Natural killer cell (primary cell): ENCODE measurements at places on chromosomes 6 and 20. TPM values are rescaled to one million over a fixed set of nuclear protein-coding genes. Genes with fewer than 3 reads are reported as not detected.

FRMD1 gene
- total RNA-seq, result not detected

NR2E1 gene
- total RNA-seq, result not detected

NTSR1 gene
- total RNA-seq, result not detected

MYL9 gene
- 2.7 TPM for total RNA-seq

DNA sequence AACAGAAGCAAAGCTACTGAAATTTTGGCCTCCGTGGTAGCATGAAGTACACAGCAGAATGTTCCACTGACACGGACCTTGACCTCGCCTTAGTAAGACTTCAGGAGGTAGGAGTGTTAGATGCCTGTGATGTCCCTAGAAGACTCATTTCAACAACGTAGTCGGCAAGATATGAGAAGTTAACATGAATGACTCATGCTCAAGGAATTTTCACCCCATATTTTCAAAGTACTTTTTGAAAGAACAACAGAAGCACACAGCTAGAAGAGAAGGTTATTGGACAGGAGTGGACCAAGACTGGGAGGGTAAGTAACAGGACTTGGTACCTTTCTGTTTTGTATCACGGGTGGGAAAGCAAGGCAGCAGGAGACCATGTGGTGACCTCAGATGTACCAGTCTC is 78.0 kb downstream of the DZANK1 start:
- no peak for DNase-seq
- H3K27ac ChIP-seq, result no peak overlapping the region
- H3K36me3 ChIP-seq, result peaks cover 9% of the 10 kb centered on the region
- no peaks in the 10 kb centered on the region for H3K27me3 ChIP-seq
- no peak overlapping the region for H3K4me3 ChIP-seq
- H3K4me1 ChIP-seq, result no peaks in the 10 kb centered on the region

DNA sequence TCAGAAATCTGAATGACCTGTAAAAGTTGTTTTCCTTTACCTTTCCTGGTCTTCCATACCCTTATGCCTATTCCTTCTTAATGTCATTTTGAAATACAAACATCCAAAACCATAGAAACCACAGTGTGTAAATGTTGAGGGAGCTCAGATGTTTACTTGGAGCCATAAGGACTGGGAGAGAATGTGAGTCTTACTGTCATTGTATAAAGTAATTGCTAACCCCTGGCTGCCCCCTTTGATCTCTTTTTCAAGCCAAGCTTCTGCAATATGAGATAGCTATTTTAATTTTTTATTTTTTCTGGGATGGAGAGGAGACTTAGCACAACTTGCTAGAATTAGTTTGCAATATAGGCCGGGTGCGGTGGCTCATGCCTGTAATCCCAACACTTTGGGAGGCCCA is 124.4 kb upstream of the AKIRIN2 start:
- no peak for DNase-seq
- no peak overlapping the region for H3K4me3 ChIP-seq
- H3K4me1 ChIP-seq, result no peaks in the 10 kb centered on the region
- no peaks in the 10 kb centered on the region for H3K27me3 ChIP-seq

GRCh38 chr6:167930295-167930694 is 67.2 kb upstream of the KIF25 start:
- DNase-seq, result no peak
- H3K27ac ChIP-seq, result no peak overlapping the region
- no peak overlapping the region for H3K4me3 ChIP-seq
- H3K27me3 ChIP-seq, result no peaks in the 10 kb centered on the region

- no peaks in the 10 kb centered on the region for H3K4me1 ChIP-seq
- H3K36me3 ChIP-seq, result no peaks in the 10 kb centered on the region
- DNase-seq, result no peak
Observed at GRCh38 chr6:162441991-162442390, 285.6 kb downstream of the PRKN start.
